Renal pelvis (tissue), 12 donors: ENCODE measurements at places on chromosomes 6 and 20.

DNA sequence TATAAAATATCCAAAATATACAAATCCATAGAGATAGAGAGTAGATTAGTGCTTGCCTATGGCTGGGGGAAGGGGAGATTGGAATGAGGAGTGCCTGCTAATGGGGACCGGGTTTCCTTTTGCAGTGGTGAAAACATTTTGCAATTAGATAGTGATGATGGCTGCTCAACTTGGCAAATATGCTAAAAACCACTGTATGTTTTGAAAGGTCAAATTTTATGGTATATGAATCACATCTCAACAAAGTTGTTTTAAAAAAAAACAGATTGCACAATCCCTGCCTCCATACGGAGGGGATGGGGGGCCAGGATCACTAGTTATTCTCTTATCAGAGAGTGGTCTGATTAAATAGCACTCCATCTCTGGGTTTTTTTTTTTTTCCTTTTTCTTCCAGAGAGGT, 76.9 kb upstream of the RIPOR2 start:
- DNase-seq = no peak

DNA sequence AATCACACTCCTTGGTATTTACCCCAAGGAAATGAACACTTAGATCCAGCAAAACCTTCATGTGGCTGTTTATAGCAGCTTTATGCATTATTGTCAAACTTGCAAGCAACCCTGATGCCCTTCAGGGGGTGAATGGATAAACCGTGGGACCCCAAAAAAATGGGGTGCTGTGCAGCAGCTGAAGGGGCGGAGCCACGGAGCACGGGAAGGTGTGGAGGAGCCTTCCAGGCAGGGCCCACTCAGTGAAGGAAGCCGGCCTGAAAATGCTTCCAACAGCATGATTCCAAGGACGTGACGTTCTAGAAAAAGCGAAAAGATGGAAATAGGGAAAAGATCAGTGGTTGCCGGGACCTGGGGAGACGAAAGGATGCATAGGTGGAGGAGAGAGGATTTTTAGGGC, 25.6 kb upstream of the FRMD1 start:
- DNase-seq = no peak

DNA sequence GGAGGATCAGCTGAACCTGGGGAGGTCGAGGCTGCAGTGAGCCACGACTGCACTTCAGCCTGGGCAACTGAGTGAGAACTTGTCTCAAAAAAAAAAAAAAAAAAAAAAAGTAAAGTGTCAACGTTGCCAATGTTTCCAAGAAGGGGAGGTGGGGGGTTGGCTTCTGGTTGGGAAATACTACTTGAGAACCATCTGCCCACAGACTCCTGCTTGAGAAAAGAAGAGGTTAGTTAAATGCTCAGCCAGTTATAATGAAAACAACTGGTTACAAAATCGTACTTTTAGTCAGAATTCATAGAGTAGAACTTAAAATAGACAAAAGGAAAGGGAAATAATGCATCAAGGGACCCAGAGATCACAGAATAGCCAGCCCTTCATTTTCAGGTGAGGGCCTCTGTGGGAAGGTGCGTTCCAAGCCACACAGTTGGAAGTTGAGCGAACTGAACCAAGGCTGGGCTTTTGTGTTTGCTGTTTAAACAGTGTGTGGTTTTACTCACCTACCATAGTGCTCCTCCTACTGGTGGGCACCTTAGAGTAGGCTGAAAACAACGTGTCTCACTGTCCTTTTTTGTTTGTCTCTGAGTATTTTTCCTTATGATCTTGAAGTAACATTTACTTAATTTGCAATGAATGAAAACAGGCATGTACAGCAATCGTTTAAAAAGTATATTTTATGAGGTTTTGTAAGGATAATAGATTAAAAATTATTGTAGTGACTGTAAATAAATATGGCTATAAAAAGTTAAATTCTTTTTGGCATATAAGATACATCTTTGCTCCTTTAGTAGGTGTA, 200.7 kb downstream of the BCAS1 start:
- peak; percentile 66 for DNase-seq

DNA sequence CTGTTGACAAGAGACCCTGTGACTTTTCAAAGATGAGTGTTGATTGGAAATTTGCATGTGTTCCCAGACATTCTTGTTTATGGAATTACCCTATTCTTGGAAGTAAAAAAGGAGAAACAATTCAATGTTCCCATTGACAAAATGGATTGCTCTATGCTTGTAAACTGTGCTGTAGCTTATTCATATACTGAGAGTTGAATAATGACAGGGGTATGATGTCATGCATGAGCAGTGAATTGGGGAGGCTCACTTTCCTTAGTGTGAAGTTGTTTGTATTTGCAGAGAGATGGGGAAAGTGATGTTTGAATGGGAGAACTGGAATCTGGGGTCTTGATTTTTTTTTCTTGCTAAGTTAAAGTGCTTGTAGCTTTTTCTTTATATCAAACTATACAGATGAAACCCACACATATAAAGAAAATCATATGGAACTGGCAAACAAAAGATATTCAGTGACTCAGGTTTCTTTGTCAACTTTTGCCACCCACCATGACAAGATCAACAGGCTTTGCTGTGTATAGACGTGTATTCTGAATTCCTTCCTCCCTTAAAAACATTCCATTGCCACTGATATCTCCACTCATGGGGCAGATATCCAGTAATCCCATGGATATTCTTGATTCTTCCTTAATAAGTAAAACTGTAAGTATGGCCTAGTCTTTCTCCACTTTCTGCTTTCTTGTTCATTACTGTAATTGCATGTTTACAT, 97.8 kb upstream of the JAG1 start:
- no peak for DNase-seq

DNA sequence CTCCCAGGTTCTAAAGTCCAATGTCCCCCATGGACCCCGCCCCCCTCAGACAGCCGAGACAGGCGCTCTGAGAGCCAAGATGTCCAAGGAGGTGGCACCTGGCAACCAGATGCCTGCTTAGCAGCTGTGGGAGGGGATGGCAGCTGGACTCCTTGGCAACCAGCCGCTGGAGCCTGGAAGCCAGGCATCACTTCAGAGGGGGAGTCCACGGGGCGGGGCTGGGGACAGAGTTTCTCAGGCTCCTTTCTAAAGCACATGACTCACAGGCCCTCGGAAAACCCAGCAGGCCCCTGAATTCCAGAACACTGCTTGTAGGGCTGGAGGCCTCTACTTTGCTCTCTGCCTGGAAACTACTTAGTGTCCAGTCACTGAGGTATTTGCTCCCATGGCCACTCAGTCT, 51.5 kb downstream of the PREX1 start:
- DNase-seq = no peak

DNA sequence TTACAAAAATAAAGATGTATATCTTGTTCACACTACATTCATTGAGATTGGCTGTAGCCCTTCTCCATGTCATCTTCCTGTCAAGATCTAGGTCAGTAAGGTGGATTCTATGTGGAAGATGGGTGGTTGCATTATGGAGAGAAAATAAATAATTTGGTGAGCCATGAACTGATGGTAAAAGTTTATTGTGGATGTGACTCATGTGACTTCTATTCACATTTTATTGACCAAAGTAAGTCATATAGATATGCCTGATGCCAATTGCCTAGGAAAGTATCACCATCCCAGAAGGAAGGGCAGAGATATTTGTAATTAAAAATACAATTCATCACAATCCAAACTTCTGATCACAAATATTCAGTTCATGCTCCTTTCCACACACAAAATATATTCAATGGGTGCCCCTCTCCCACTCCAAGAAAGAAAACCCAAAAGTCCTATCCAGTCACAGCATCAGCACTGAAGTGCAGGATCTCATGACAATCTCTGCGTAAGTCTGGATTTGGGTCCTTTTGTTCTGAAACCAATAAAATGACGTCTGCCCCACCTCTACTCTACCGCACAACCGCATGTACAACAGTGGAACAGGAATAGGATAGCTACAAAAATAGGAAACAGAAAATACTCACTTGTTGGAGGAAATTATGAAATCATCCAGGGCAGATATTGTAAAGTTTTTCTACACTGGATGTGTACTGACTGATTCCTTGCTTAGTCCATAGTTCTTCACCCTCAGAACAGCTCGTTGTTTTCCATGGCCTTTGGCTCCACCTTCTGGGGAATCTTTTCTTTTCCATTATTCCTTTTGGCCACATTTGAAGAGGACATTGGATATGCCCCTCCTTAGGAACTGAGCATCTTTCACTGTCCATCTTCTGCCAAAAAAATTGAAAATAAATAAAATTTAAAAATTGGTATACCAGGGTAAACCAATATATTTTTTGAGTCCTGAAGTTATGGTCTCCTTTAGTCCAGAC, 16.1 kb upstream of the SLC17A3 start:
- DNase-seq = peak; percentile 54

DNA sequence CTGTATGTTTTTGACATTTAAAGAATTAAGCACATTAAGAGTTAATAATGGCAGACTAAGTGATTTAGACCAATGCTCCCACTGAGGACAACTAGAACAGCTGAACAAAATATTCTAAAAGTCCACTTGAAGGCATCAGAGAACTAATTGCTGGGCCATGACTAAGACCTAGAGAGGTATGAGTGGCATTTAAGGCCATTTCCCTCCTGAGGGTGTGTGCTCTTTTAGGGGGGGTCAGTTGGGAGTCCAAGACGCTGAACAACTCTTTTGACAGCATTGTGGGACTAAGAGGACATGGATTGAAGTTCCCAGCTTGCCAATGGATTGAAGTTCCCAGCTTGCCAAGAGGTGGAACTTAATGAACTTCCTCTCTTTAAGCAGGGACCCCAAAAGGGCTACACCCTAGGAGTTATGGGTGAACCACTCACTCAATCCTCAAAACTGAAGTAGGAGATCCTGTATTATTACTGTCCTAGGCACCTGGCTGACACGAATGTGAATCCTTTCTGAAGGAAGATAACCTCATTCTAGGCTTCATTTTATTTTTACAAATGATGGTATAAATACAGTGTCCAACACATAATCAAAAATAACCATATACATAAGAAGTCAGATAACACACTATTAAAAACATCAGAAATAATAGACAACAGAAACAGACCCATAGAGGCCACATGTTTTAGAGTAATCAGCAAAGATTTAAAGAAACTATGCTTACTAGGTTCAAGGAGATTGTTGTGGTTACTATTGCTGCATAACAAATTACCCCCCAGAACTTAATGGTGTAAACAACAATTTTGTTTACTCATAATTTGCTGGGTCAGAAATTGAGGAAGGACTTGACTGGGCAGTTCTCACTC, 175.1 kb downstream of the VEGFA start:
- no peak for DNase-seq

- DNase-seq = no peak
Measured at GRCh38 chr6:157785636-157786035, 37.4 kb upstream of the SNX9 start.

GRCh38 chr6:139173172-139173571, 38.3 kb downstream of the HECA start:
- no peak for DNase-seq

DNA sequence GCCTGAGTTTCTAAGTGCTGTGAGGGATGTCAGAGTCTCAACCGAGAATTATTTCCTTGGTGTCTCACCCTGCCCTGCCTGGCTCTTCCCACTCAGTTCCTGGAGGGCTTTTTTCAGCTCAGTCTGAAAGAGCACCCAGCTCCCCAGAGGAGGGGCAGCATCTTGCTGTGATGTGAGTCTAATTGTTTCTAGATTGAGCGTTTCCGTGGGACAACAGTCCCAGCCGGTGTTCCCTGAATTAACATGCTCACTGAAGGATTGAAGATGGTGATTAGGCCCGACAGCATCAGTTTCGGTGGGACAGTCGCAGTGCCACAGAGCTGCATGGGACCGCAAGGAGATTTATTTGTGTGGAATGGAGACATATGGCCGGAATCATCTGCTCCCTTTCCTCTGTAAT, 587.6 kb downstream of the DHX35 start:
- DNase-seq = no peak

- DNase-seq = no peak
Measured at GRCh38 chr20:764255-764654, 4.0 kb downstream of the SLC52A3 start.

DNA sequence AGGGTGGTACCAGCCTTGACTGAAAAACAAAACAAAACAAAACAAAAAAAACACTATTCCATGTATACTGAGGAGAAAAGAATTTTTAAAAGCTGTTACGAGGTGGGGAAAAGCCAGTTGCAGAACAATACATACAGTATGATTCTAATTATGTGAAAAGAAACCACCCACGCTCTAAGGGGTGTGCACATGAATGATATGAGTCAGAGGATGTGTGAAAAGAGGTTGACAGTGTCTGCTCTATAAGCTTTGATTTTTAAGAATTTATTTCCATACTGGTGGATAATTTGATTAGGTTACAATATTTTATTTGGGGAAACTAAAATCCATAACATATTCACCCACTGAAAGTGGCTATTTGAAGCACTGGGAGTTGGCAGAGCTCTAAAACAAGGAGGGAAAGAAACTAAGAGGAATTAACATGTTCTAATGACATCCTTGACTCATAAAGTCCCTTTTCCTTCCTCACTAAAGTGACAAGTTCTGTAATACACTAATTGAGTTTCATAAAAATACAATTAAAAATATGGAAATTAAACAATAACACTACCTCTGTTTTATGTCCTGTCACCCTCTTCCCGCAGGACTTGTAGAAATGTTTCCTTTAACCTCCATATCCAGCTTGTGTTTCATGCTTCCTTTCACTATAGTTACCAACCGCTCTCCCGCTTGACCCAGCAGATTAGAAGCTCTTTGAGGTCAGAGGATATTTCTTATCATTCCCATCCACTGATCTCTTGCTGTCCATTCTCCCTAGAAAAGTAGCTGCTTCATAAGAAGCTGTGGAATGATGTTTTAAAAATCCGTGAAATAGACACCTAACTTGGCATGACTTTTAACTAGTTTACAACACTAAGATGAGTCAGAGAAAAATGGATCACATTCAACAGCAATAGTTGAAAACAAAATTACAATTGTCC, 118.6 kb upstream of the CCDC28A start:
- DNase-seq = no peak

GRCh38 chr6:34248198-34248726, 544 bp downstream of the SMIM29 start:
- DNase-seq = no peak
